Activated naive CD8-positive, alpha-beta T cell treated with anti-CD3 and anti-CD28 coated beads, Interleukin-2, amount 10 ng/mL, durations not matched to agents 7 days and 5 days (primary cell): ENCODE measurements at places on chromosomes 12 and 14.
A peak's percentile ranks its signal among the peaks of the same experiment; 100 is the strongest.

- DNase-seq: no peak
These were observed 178.7 kb downstream of the CNTN1 start for GRCh38 chr12:40870981-40871380.

GRCh38 chr14:68477461-68478085 lies 315.3 kb downstream of the ZFP36L1 start:
- DNase-seq: no peak

DNA sequence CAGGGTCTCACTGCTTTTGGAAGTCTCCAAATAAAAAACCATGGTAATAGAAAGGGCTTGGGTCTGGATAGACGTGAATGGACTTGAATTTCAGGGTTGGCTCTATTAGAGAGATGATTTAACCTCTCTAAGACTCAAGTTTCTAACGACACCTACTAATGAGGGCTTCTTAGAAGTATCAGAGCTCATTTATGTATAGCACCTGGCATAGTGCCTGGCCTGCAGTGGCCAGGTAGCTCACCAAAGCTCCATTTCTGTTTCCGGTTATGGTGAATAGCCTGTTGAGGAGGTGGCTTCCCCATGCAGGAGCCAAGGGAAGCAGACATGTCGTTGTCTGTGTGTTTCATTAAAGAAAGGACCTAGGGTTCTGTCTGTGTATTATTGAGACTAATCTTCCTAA lies 108.6 kb downstream of the ETV6 start:
- no peak for DNase-seq

GRCh38 chr14:21476523-21476924 lies 235 bp downstream of the RAB2B start:
- peak; percentile 82 for DNase-seq

GRCh38 chr14:61530896-61531295 lies 164.4 kb upstream of the HIF1A start:
- DNase-seq: no peak

GRCh38 chr14:78399316-78399889 lies 229.2 kb downstream of the NRXN3 start:
- DNase-seq: no peak

- no peak for DNase-seq
These were observed 11.7 kb upstream of the RIPK3 start for GRCh38 chr14:24351517-24351916.

GRCh38 chr14:29637411-29637810 lies 290.2 kb downstream of the PRKD1 start:
- no peak for DNase-seq

GRCh38 chr14:58646479-58646878 lies 8.7 kb downstream of the DACT1 start:
- DNase-seq: no peak

- DNase-seq: no peak
These were observed 14.3 kb upstream of the MCRS1 start for GRCh38 chr12:49582201-49582600.

DNA sequence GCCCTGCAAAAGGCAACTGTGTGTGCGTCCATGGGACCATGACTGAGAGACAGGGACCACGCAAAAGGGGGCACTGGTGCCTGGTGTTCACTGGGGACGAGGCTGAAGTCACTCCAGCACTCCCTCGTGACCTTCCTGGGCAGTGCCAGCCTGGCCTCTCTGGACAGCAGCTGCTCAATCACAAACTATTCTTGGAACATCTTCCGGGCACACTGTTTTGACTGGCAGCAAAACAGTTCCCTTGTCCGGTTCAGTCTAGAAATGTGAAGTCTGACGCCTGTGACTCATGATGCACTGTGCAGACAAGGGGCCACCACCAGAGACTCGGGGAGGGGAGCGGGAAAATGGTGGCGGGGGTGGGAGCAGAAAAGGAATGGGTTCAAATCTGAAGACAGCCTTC lies 20.8 kb downstream of the SNRNP35 start:
- DNase-seq: no peak
